ENCODE measurements at places on chromosomes 16 and 17.

- DNase-seq = no peak
These were observed 181.8 kb downstream of the C16orf95 start for GRCh38 chr16:87135246-87136030.

GRCh38 chr16:30700491-30700890 lies 1.5 kb downstream of the SRCAP start:
- no peak for DNase-seq

DNA sequence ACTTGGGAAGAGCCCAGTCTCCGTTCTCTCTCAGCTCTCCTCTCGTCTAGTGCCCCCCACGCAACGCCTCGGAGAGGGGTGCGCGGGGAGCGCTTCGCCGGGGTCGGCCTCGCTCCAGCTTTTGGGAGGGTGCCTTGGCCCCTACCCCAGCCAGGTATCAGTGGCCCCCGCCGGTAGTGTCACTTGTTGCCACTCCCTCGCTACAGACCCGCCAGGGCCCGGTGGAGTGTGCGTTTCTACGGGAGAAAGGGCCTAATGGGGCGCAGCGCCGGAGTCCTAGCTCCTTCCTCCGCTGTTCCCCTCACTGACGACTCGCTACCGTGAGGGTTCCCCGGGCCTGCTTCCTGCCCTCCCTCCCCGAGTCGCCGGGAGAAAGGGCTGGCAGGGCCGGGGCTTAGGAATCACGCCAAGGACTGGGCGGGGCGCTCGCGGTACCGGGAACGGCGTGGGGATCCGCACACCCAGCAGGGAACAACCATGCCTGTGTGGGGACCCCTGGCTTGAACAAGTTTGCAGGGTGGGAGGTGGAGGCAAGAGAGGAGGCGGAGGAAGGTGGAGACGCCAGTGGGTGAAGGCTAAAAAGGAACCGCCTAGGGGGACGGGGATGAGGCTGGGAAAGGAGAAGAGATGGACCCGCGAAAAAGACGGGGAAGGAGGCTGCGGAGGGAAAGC lies 997 bp upstream of the CDH11 start:
- DNase-seq = peak; percentile 57

DNA sequence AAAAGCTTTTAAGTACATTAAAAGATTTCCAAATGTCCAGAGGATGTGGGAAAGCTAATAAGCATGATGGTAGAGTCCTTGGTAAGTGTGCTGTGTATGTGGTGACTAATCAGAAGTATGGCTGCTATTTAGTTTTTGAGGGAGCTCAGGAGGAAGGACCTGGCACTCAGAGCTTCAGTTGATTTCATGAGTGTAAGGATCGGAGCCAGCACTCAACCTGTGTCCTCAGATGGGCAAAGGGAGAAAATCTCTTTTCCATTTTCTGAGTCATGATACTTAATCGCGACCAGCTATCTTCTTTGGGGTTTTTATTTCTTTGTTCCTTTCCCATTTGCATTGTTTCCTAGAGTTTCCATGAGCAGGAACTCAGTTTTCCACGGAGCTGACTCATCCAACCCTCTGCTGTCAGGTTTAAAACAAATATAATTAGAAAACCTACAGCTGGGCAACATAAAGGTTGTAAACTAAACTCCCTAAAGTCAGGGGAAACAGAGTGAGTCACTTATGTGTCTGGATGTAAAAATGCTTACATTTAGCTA lies 125.4 kb downstream of the MAP2K6 start:
- DNase-seq = peak; percentile 41

GRCh38 chr17:33837281-33837680 lies 417.8 kb upstream of the CCL2 start:
- no peak for DNase-seq

GRCh38 chr17:11644265-11645212 lies 46.3 kb downstream of the DNAH9 start:
- peak; percentile 37 for DNase-seq

- DNase-seq = no peak
These were observed 49.2 kb downstream of the MYH11 start for GRCh38 chr16:15807603-15808009.

GRCh38 chr16:30995927-30996323 lies 10.9 kb downstream of the HSD3B7 start:
- DNase-seq = no peak

GRCh38 chr17:65197201-65197600 lies 60.0 kb downstream of the RGS9 start:
- DNase-seq = no peak

DNA sequence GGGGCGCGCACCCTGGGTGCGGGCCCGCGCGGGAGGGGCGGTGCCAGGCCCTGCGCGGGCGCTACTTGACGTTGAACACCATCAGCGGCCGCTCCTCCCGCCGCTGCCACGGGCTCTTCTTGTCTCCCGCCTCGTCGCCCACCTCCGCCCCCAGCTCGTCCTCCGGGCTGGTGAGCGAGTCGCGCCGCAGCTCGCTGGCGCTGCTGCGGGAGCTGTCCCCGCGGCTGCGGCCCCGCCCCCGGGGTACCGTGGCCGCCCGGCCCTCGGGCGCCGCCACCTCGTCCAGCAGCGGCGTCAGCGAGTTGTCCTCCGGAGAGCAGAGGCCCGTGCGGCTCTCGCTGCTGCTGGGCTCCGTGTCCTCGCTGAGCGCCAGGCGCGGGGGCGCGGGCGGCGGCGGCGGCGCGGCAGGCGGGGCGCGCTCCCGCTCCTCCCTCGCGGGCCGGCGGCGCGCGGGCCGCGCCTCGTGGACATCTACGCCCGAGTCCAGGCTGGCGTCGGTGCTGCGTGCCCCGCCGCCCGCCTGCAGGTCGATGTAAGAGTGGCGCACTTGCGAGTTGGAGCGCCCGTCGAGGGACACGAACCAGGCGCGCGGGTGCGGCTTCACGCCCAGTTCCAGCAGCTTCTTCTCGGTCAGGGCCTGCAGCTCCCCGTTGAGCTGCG lies 8.7 kb downstream of the GRN start:
- DNase-seq = peak; percentile 50

GRCh38 chr16:83713597-83713996 lies 94.2 kb upstream of the HSBP1 start:
- no peak for DNase-seq

DNA sequence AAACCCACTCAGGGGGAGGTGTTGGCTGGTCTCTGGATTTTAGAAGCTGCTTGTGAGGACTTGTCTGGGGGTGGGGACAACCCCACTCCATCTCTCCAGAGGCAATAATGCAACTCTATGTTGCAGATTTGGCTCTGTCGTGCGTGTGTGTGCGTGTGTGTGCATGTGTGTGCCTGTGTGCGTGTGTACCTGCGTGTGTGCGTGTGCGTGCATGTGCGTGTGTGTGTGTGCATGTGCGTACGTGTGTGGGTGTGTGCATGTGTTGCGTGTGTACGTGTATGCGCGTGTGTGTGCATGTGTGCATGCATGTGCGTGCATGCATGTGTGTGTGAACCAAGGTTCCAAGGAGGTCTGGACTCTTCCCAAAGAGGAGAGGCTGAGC lies 120.4 kb upstream of the LHX1 start:
- no peak for DNase-seq

- DNase-seq = no peak
These were observed 13.1 kb upstream of the BCAR1 start for GRCh38 chr16:75264457-75264998.

- DNase-seq = peak; percentile 97
These were observed at the start of gene SUPT4H1 for GRCh38 chr17:58351831-58352595. TSS of gene SUPT4H1 (minus strand) at chr17:58352201. CDS start at chr17:58352135, 66 bp downstream.

DNA sequence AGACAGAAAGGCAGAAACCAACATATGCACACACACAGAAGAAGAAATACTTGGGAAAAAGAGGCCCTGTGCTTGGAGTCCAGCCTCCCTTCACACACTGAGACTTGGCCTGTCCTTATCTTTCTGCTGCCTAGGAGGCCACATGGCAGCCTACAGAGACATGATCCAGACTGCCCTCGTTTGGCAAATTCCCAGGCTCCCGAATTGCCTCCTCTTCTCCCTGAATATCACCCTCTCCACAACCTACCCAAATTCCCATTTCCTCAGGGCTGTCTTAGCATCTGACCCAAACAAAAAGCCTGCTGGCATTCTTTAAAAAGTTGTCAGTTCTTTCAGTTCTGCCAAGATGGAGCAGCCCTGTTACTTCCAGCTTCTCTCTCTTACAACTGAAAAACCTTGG lies 59.8 kb downstream of the DNAH17 start:
- DNase-seq = no peak

GRCh38 chr16:11217651-11218603 lies 38.1 kb downstream of the SOCS1 start:
- DNase-seq = no peak

DNA sequence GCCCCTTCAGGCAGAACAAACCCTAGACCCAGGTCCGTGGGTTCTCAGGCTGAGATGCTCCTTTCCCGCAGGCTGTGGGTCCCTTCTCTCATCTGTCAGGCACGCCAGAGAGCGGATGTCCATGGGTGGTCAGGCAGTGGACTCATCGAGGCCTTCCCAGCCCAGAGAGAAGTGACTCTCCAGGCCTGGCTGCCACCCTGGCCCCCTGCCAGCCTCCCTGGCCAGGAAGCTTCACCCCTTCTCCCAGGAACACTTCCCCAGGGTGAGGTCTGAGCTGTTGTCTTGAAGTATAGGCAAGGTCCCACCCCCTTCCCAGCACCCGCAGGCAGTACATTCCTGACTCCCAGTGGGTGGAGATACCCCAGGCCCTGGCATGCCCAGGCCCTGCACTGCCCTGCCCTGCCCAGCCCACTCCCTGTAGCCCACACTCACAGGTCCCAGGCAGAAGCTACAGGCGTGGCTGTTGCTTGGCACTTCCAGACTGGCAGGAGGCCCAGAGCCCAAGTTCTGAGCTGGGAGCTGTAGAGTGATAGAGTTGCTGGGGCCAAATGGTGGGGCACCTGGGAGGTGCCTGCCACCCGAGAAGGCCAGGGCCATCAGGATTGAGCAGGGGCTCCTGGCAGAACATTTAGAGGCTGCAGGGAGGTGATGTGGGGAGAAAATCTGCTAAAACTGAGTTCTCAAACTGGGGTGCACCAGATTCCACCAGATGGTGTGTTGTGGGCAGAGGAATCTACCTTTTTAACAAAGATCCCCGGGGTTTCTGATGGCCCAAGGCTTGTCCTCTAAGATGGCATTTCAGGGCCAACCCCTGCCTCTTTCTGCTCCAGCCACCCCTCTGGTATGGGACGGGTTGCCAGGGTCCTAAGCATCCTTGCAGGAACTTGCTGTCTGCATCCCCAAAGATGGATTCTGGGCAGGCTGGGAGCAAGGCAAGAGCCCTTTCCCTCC lies 6.7 kb downstream of the ITGA3 start:
- DNase-seq = peak; percentile 42

DNA sequence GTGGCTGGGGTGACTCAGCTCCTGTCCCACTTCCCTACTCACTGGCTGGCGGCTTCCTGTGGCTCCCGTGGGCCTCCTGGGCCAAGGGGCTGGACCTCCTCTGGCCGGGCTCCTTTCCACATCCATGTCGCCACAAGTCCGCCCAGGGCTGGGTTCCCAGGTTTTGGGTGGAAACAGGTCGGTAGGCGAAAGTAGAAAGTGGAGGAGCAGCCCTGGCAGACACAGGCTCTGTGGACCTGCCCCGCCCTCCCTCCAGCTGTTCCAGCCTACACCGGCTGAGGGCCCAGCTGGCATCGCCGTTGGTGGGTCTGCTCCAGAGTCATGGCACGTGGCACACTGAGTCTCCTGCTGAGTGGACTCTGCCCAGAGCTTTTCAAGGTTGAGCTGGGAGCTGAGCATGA lies 28.7 kb downstream of the GSE1 start:
- peak; percentile 66 for DNase-seq

DNA sequence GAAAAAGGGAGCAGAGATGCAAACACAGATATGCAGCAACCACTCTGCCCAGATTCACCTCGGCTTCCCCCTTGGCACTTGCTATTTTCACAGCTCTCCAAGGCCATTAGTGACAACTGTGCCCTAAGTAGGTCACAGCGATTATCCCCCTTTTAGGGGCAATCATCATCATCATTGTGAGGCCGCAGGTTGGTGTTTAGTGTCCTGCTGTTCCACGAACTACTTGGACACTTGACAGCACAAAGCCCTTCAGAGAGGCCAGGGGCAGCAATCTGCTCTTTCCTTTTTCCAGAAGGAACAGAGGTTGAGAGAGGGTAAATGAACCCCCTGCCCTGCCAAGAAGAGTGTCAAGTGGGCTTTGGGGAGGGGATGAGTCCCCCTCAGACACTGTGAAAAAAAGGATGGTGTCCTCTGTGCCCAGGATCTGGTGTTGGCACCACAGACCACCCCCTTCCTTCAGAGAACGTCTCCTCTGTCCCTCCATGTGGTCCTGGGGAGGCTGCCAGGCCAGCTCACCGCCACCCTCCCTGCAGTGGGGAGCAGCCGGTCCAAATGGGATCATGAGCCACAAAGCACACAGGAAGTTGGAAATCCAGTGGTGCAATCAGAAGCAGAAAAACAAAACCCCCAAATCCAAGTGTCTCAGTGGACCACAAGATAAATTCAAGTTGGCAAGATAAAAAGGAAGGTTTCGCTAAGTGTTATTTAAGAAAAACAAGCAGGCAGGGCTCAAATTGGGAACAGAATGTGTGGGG lies 78.4 kb upstream of the MED9 start:
- peak; percentile 78 for DNase-seq
